ENCODE measurements at places on chromosomes 5 and 9.
A peak's percentile ranks its signal among the peaks of the same experiment; 100 is the strongest.

GRCh38 chr5:114734238-114734637 lies 372.4 kb downstream of the KCNN2 start:
- DNase-seq, result no peak

DNA sequence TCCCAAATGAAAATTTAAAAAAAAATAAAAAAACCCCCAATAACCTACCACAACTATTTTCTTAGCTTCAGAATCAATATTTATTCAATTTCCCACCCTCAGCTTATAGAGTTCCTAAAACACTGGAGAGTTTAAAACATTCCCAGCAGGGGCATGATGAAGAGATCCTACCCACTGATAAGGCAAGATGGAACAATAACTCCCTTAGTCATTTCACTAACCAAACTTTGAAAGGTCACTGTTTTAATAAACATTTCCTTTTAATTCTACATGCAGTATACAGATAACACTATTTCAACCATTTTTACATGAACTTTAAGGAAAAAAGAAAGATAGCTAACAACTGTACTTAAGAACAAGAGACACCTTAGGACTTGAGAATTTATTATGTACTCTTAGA lies 34.9 kb upstream of the ACOT12 start:
- DNase-seq, result no peak

DNA sequence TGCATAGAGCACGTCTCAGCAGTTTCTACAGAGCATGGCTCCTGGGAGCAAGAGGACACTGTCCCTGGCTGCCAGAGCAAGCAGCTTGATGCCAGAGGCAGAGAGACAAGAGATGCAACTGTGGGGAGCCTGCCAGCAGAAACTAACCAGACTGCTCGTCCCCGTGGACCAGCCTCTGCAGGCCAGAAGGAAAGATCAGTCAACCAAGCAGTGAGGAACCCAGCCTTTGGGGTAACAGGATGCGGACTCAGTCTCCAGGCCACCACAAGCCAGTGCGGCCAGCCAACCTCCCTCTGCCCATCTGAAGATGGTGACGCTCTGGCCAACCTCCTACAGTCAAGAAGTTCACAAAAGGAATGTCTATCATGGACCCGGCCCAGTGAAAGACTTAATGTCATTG lies 3.7 kb downstream of the SURF4 start:
- no peak for DNase-seq

- DNase-seq, result no peak
Observed at GRCh38 chr5:89276566-89277305, 393.8 kb upstream of the MEF2C start.

- DNase-seq, result no peak
Observed at GRCh38 chr5:25990771-25991170, 1047.6 kb downstream of the CDH9 start.

DNA sequence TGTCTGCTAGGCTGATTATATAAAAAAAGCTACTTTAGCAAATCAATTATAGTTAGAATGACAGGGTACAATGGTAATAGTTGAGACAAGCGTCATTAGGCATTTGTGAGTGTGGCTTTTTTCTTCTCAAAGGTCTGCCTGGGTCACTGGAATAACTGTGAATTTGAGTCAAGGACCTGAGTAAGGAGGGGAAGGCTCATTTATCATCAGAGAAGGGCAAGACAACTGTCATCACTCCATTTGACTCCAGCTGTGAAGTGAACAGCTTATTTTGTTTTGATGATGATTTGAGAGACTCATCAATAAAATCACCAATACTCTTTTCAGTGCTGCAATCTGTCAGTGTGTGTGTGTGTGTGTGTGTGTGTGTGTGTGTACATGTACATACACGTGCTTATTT lies 118.6 kb downstream of the MAT2B start:
- no peak for DNase-seq

- no peak for DNase-seq
Observed at GRCh38 chr9:24582146-24583126, 36.7 kb upstream of the IZUMO3 start.

GRCh38 chr9:17003576-17004240 lies 131.1 kb upstream of the CNTLN start:
- no peak for DNase-seq

- no peak for DNase-seq
Observed at GRCh38 chr5:169126481-169127021, 174.4 kb downstream of the SLIT3 start.

- DNase-seq, result no peak
Observed at GRCh38 chr5:369151-369868, 47.8 kb downstream of the AHRR start.

- DNase-seq, result peak; percentile 66
Observed at GRCh38 chr5:150783422-150783928, 4.9 kb downstream of the SMIM3 start.

DNA sequence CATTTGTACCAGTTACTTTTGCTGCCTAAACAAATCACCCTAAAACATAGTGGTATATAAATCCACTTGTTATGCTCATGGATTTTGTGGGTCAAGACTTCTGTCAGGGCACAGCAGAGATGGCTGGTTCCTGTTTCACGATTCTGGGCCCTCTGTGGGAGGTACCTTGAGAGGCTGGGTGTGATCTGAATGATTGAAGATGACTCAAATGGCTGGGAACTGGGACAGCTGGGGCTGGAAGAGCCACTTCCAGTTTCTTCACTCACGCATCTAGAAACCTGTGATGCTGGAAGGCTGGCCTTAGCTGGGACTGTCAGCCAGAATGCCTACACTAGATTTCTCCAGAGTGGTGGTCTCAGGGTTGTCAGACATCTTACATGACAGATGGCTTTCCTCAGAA lies 88.1 kb downstream of the KIF4B start:
- no peak for DNase-seq

GRCh38 chr5:172188893-172189692 lies 1.1 kb upstream of the STK10 start:
- no peak for DNase-seq

GRCh38 chr9:37936965-37937364 lies 33.0 kb upstream of the SLC25A51 start:
- DNase-seq, result no peak

GRCh38 chr9:95606489-95607350 lies 89.9 kb upstream of the PTCH1 start:
- no peak for DNase-seq

DNA sequence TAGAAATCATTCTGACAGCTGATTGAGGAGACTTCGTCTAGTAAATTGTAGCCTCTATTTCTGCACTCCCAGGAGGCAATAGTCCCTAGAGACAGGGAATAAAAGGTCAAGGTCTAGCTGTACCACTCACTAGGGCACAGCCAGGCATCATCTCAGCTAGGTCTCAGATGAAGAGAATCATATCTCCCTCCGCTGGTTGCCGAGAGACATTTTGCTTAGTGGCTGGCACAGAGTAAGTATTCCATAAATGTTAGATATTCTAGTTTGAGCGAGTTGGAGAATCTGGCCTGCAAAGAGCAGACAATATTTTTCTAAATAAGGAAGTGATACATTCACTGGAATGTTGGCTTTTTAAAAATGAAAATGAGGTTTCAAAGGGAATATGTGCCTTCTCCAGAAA lies 180.4 kb upstream of the ACTBL2 start:
- no peak for DNase-seq

- DNase-seq, result peak; percentile 94
Observed at GRCh38 chr9:136882109-136882946, 4.0 kb upstream of the TRAF2 start.

DNA sequence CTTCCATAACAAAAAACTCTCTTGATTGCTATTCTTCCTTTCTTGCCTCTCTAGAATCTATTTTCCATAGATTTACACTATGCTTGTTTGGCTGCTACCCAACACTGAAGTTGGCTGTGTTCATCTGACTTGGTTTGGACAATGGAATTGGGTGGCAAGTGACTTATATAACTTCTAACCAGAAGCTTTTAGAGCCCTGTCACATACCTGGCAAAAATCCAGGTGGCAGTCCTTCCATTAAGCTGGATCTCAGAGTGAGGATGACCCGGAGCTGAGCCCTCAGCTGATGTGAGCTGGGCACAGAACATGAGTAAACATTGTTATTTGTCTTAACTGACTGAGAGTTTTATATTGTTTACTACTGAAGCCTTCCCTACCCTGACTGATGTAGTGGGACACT lies 225.7 kb downstream of the TLR4 start:
- DNase-seq, result no peak

- DNase-seq, result no peak
Observed at GRCh38 chr5:61949054-61949678, 356.8 kb upstream of the KIF2A start.

GRCh38 chr5:130720355-130720754 lies 444.7 kb downstream of the HINT1 start:
- DNase-seq, result no peak

DNA sequence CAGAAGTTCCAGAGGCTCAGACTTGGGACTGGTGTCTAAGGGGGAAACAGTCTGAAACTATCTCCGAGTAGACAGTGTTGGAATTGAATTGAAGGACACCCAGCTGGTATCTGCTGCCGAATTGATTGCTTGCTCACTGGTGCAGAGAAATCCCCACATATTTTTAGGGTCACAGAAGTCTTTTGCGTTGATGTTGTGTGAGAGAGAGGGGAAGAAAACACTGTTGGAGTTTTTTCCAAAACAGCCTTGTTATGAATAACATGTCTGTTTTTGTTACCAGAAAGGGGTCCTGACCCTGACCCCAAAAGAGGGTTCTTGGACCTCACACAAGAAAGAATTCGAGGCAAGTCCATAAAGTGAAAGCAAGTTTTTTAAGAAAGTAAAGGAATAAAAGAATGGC lies 81.3 kb downstream of the ALDH7A1 start:
- DNase-seq, result no peak

- DNase-seq, result no peak
Observed at GRCh38 chr5:76590027-76590426, 33.2 kb downstream of the F2RL2 start.
